T-helper 1 cell (primary cell): ENCODE measurements at places on chromosomes 1 and 21.

GRCh38 chr1:58065520-58065919 is 481.0 kb downstream of the OMA1 start:
- no peak for DNase-seq

DNA sequence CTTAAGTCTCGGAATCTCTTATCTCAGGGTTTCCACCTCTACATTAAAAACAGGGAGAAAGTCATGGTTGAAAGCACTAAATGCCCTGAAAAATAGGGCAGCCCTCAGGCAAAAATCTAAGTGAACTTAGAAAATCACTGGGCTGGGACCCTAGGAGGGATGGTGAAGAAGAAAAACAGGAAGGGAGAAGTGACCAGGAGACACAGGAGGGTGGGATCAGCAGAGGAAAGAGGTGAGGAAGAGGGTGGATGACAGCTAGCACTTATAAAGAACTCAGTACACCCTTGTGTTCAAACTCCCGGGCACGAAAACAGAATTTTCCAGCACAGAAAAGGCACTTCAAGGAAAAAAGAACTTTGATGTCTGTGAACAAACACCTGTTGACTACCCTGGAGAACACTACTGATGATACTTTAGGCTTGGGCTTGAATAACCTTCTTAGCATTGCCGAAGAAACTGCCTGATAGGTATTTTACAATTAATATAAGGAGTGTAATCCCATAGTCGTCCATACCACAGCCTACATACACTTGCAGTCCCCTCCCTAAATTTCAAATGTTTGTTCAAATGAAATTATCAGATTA is 2.0 kb downstream of the CHML start:
- DNase-seq: no peak

DNA sequence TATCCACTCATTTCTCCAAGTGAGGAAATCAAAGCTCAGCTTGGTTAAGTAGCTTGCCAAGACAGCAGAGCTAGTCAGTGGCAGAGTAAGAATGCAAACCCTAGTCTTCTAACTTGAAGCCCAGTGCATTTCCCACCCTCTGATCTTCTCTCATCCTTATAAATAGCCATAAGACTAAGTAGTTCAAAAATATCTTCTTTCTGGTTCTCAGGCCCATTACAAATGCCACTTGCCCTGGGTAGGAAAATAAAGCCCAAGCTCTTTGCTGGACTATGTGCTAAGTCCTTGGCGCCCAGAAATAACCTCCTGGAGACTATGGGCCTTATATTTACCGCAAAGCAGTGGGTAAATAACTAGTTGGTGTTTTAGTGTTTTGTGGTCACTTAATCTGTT is 505.8 kb downstream of the PLPP3 start:
- no peak for DNase-seq

DNA sequence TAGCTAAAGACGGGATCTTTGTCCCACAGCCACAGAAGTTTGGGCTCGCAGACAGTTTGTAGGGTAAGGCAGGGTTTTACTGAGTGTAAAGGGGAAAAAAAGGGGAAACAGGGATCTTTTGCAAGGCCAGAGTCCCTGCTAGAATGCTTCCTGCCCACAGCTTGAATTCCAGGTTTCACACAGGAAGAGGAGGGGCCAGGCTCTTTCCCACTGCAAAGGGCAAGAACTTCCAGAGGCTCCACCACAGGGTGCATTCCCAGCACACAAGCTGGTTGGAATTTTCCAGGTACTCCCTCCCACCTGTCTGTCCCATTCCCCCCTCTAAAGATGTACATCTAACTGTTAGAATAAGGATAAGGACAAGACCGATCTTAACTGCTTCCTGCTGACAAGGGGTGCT is 1126.9 kb downstream of the KCNT2 start:
- no peak for DNase-seq

DNA sequence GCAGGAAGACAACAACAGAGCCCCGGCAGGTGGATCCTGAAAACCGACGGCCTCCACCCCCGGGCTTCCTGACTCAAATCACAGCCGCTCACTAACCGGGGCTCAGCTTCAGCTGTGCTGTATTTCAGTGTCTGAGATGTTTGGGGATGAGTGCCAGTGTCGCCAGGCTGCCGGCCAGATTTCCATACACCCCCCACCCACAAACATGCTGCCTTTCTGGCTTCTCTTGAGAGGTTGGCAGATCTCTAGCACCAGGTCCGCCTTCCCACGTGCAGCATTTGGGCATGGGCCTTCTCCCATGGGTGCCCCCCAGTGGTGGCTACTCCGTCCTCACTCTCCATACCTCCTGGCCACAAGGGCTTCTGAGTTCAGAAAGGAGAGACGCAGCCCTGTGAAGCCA is 34.8 kb downstream of the KCNAB2 start:
- DNase-seq: no peak

DNA sequence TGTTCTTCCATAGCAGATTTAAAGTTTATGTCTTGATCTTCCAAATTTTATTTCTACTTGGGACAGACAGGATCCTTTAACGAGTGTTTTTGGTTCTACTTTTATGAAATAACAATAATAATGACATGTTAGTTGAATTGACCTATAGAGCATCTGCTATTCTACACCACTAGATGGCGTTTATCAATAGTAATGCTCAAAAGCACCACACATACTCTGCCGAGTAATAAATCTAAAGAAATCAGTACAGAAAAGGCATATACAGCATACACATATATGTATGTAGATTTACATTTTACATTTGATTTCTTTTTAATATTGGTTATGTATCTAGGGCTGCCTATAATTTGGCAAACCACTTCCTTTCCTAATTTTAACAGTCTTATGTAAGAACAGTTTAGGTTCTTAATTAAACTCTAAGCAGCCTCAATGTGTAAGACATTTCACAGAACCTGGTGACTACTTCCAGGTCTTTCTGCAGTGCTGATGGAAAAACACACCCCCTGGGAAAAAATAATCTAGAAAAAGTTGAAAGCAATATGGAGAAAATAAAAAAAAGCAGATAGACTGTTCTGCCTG is 5.9 kb upstream of the SIPA1L2 start:
- DNase-seq: no peak
